Lung microvascular endothelial cell (primary cell): ENCODE measurements at places on chromosomes 3 and 15. TPM values are rescaled to one million over a fixed set of nuclear protein-coding genes. Genes with fewer than 3 reads are reported as not detected.

Gene SPINK8
- not detected in 2 replicates for total RNA-seq

Gene AGTR1
- total RNA-seq: not detected in 2 replicates

Gene LRRK1
- 4.4 and 4.8 TPM in 2 replicates for total RNA-seq

Gene ZKSCAN7
- 0.87 and 1.2 TPM in 2 replicates for total RNA-seq

Gene CLEC3B
- total RNA-seq: 0.20 and 0.22 TPM in 2 replicates

Gene VIPR1
- under 0.01 TPM in 1 of 2 replicates, not detected in the other for total RNA-seq
